ENCODE measurements at places on chromosomes 5 and 9.

DNA sequence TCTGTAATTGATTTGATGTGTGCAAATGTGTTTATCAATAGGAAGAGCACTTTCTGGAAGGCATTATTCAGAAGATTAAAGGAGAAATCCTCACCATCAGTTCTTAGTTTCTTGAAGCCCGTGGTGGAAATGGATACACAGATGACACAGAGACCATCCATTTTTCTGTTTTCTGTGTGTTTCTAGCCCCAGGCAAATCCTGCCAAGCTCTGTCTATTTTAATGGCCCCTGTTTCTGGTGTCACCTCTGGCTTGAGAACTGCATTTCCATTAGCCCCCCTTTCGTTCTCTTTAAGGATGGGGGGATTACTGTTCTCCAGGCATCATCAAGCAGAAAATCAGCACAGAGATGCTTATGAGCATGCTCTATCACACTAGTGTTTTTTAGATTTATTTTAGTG is 37.3 kb downstream of the DAPK1 start:
- no peak overlapping the region for H3K4me3 ChIP-seq
- H3K36me3 ChIP-seq: no peaks in the 10 kb centered on the region
- no peaks in the 10 kb centered on the region for H3K4me1 ChIP-seq
- DNase-seq: no peak
- no peaks in the 10 kb centered on the region for H3K27me3 ChIP-seq

GRCh38 chr9:129478961-129479630 is 141.8 kb downstream of the C9orf50 start:
- DNase-seq: no peak
- no peak overlapping the region for H3K4me3 ChIP-seq
- H3K36me3 ChIP-seq: no peaks in the 10 kb centered on the region
- H3K4me1 ChIP-seq: peaks cover 16% of the 10 kb centered on the region
- H3K27me3 ChIP-seq: peaks cover 36% of the 10 kb centered on the region

- no peak overlapping the region for H3K4me3 ChIP-seq
- peaks cover 38% of the 10 kb centered on the region for H3K27me3 ChIP-seq
- H3K27ac ChIP-seq: no peak overlapping the region
- peaks cover 5% of the 10 kb centered on the region for H3K4me1 ChIP-seq
- H3K36me3 ChIP-seq: no peaks in the 10 kb centered on the region
- no peak for DNase-seq
Observed at GRCh38 chr9:88529496-88529895, 5.5 kb upstream of the NXNL2 start.

- H3K36me3 ChIP-seq: no peaks in the 10 kb centered on the region
- H3K27ac ChIP-seq: no peak overlapping the region
- DNase-seq: no peak
- H3K27me3 ChIP-seq: peaks cover 47% of the 10 kb centered on the region
Observed at GRCh38 chr5:169301386-169301934, 521 bp upstream of the SLIT3 start.

DNA sequence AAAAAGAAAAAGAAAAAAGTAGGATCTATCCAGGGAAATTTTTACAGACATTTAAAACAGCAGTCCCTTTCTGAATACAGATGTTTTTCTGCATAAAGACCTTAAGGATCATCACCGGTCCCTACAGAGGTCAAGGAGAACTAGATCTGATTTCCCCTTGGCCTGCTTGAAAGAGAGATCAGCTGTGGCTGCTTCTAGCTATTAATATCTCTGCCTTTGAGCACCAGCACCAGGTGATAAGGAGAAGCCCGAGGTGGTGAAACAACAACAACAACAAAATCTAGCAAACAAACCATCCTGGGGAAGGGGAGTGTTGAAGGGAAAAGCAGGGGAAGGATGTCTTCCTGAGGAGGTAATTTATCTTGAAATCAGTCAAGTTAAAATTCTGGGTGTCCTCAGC is 42.1 kb downstream of the ZNF366 start:
- no peaks in the 10 kb centered on the region for H3K27me3 ChIP-seq
- no peak overlapping the region for H3K27ac ChIP-seq
- no peak for DNase-seq
- no peak overlapping the region for H3K4me3 ChIP-seq
- H3K36me3 ChIP-seq: no peaks in the 10 kb centered on the region

GRCh38 chr9:135883410-135884089 is 23.8 kb downstream of the CAMSAP1 start:
- H3K27me3 ChIP-seq: no peaks in the 10 kb centered on the region
- H3K4me3 ChIP-seq: no peak overlapping the region
- H3K27ac ChIP-seq: no peak overlapping the region
- H3K36me3 ChIP-seq: peaks cover 19% of the 10 kb centered on the region
- H3K4me1 ChIP-seq: peaks cover 36% of the 10 kb centered on the region

GRCh38 chr9:28699632-28700031 is 1126.4 kb upstream of the C9orf72 start:
- no peak for DNase-seq
- H3K4me1 ChIP-seq: no peaks in the 10 kb centered on the region
- no peaks in the 10 kb centered on the region for H3K27me3 ChIP-seq

DNA sequence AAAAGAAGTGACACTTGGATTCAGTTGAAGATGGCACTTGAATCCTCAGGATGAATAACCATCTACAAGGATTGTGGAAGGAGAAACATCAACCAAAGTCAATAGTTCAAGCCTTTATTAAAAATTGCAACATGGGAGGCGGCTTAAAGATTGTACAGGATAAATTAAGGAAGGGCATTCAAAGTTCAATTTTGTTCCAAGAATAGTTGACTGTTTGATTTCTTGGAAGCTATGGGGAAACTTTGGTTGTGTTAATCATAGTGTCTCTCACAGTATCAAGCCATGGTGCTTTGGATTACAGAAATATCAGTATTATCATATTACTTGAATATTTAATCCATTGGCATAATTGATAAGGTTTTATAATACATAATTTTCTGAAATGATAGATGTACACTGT is 1844.3 kb downstream of the MAT2B start:
- no peak for DNase-seq
- H3K27ac ChIP-seq: no peak overlapping the region
- no peaks in the 10 kb centered on the region for H3K27me3 ChIP-seq
- no peaks in the 10 kb centered on the region for H3K36me3 ChIP-seq
- H3K4me1 ChIP-seq: no peaks in the 10 kb centered on the region

DNA sequence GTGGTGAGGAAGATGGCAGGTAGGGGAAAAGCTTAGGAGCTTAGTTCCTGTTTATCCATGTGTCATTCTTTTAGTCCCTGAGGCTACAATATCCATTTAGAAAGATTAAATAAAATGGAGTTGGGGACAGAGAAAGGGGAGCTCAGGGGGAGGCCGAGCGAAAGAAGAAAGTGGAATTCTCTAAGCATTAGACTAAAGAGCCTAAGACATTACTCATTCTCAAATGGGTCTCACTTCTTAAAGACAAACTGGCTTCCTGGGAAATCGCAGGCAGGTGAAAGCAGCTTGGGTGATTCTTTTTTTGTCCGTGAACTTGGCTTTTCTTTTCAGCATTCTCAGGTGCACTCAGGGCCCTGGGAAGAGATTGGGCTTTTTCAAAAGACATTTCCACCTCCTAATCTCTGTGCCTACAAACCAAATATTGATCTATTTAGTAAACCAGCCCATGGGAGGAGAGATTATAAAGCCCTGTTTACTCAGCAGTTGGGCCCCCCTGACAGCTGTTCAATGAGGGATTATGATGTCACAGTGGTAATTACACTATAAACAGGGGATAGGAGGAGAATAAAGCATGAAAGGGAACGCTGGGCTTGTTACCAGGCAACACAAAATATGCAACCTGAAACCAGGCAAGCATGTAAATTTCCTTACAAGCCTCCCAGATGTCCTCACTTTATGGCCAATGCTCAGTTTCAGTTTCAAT is 584.0 kb downstream of the ACTL7B start:
- H3K4me1 ChIP-seq: peaks cover 4% of the 10 kb centered on the region
- DNase-seq: no peak
- no peaks in the 10 kb centered on the region for H3K27me3 ChIP-seq
- H3K36me3 ChIP-seq: no peaks in the 10 kb centered on the region

- no peak overlapping the region for H3K27ac ChIP-seq
- peaks cover 7% of the 10 kb centered on the region for H3K36me3 ChIP-seq
- no peak for DNase-seq
- H3K4me3 ChIP-seq: no peak overlapping the region
- H3K4me1 ChIP-seq: peaks cover 15% of the 10 kb centered on the region
Observed at GRCh38 chr9:124960409-124960752, 19.5 kb upstream of the GOLGA1 start.

DNA sequence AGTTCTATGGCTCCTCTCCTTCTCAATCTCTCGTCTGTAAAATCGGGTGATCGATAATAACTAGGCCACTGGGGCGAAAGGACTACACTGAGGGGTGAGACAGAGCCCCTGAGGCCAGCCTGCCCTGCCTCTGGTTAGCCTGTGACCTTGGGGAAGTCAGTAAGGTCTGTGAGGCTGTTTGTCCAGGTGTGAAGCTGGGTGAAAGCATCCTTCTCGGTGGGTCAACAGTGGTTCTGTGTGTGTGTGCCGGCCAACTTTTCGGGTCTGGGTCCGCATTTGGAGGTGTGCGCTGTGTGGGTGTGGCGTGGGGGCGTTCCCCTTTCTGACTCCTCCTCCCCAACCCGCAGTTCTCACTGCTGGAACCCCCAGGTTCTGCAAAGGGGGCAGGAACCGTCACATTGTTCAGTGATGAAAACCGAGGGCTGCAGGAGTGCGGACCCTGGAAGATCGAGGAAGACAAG is 5.0 kb upstream of the RNF44 start:
- no peaks in the 10 kb centered on the region for H3K27me3 ChIP-seq
- peak overlapping the region; percentile 84 for H3K4me3 ChIP-seq
- DNase-seq: peak; percentile 63
- peaks cover 55% of the 10 kb centered on the region for H3K4me1 ChIP-seq
- H3K27ac ChIP-seq: peak overlapping the region; percentile 91
- peaks cover 8% of the 10 kb centered on the region for H3K36me3 ChIP-seq

DNA sequence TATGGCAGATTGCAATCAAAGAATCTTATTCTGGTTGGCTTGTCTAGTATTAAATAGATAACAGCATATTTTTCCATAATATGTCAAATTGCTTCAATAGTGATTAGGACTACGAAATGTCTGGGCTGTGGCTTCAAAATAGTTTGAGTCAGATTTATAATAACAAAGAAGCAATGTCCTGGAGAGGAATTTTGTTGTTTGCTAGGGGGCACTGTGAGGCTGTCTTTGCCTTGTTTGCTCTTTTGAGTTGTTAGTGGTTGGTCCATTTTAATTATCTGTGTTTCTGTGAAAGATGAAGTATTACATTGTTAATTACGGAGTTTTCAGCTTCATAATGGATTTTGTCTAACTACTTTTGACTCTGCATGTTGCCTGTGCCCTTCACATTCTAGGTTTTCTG is 713.6 kb downstream of the TLE4 start:
- peaks cover 25% of the 10 kb centered on the region for H3K36me3 ChIP-seq
- H3K4me1 ChIP-seq: no peaks in the 10 kb centered on the region
- no peak overlapping the region for H3K27ac ChIP-seq
- DNase-seq: no peak
- H3K4me3 ChIP-seq: no peak overlapping the region

DNA sequence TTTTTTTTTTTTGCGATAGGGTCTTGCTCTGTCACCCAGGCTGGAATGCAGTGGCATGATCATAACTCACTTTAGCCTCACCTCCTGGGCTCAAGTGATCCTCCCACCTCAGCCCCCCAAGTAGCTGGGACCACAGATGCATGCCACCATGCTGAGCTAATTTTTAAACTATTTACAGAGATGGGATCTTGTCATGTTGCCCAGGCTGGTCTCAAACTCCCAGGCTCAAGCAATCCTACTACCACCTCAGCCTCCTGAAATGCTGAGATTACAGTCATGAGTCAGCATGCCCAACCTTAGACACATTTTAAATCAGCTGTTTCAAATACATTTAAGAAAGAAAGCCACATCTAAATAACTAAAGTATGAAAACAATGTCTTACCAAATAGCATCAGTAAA is 439.0 kb downstream of the EBF1 start:
- H3K27me3 ChIP-seq: no peaks in the 10 kb centered on the region
- no peak overlapping the region for H3K4me3 ChIP-seq
- DNase-seq: no peak
- peaks cover 5% of the 10 kb centered on the region for H3K36me3 ChIP-seq

- H3K4me3 ChIP-seq: no peak overlapping the region
- peaks cover 44% of the 10 kb centered on the region for H3K27me3 ChIP-seq
- no peak overlapping the region for H3K27ac ChIP-seq
- H3K36me3 ChIP-seq: no peaks in the 10 kb centered on the region
- peaks cover 23% of the 10 kb centered on the region for H3K4me1 ChIP-seq
- DNase-seq: no peak
Observed at GRCh38 chr9:136194540-136194939, 10.4 kb downstream of the LHX3 start.

DNA sequence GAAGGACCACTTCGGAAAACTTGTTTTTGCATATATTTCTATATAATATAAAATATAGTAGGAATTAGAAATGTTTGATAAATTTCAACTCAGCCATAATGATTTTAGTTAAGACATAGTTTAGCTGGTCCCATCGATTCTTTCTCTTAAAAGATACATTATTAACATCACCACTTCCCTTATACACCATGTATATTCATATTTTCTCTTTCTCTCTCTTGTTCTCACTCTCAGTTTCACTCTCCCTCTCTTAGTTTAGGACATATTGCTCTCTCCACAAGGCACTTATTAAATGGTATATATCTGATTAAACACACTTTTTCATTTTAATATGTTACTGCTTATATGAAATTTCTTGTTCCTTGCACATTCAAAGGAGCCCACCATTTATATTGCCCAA is 90.1 kb upstream of the RASEF start:
- no peak overlapping the region for H3K4me3 ChIP-seq
- no peak for DNase-seq
- H3K27ac ChIP-seq: no peak overlapping the region
- no peaks in the 10 kb centered on the region for H3K27me3 ChIP-seq

DNA sequence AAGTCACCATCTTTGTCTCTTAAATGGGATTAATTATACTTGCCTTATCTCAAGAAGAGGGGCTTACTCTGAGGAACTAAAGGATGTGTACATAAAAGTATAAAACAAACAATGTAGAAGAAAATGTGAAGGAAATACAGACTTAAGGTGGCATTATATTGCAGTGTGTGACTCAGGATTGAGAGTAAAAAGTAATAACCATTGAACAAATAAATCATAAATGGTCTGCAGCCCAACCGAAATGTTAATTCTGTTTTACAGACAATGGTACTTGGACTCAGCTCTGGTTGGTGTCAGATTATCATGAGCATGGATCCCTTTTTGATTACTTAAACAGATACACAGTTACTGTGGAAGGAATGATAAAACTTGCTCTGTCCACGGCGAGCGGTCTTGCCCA is 37.4 kb downstream of the TGFBR1 start:
- peaks cover 13% of the 10 kb centered on the region for H3K4me1 ChIP-seq
- no peak for DNase-seq
- peaks cover 85% of the 10 kb centered on the region for H3K36me3 ChIP-seq

DNA sequence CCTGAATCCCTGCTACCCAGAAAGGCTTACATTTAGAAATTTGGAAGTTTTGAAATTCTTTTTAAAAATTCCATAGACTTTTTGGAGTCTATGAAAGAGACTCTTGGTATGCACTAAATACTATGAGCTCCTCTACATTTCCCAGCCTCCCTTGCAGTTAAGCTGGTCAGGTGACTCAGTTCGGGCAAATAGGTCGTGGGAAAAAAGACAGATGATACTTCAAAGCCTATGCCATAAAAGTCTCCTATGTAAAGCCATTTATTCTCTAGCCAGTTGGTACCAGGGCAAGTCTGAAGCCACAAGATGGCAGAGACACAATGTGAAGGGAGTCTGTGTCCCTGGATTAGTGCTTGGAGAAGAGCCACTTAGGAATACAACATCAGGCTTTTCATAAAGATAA is 101.8 kb downstream of the BOD1 start:
- H3K27me3 ChIP-seq: peaks cover 27% of the 10 kb centered on the region
- H3K4me1 ChIP-seq: no peaks in the 10 kb centered on the region
- H3K36me3 ChIP-seq: no peaks in the 10 kb centered on the region
- no peak overlapping the region for H3K4me3 ChIP-seq

GRCh38 chr9:16145196-16145950 is 592.5 kb downstream of the CCDC171 start:
- H3K4me1 ChIP-seq: no peaks in the 10 kb centered on the region
- no peaks in the 10 kb centered on the region for H3K27me3 ChIP-seq
- H3K36me3 ChIP-seq: no peaks in the 10 kb centered on the region
- no peak for DNase-seq
- no peak overlapping the region for H3K4me3 ChIP-seq

All from activated B cell treated with CpG ODN at 0.5 μM for 24 hours (primary cell).